BE2C (cell line): ENCODE measurements at places on chromosomes 2 and 18.

DNA sequence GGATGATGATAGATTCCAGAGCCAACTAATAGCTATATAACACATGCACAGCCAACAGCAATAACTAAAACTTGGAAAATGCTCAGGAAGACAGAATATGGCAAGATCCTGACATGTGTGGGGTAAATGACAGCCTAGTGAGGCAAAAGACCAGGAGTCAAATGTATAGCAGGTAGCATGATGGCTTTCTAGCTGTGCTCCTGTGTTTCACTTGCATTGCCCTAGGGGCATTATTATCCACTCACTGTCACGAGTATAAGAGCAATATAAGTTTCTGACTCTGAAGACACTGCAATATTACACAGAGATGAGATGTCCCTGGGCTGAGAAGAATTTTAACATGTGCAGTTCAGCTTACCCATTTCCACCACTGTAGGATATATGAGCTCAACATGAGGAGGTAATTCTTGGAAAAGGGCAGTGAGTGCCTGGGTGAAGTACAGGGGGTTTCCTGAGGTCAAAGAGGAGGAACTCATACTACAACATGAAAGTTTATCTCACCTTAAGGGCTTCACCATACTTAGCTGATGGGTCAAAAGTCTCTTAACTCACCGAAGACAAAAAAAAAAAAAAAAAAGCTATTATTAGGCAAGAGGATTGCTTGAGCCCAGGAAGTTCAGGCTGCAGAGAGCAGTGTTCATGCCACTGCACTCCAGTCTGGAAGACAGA, 1385.6 kb upstream of the SLC39A10 start:
- no peak for DNase-seq

DNA sequence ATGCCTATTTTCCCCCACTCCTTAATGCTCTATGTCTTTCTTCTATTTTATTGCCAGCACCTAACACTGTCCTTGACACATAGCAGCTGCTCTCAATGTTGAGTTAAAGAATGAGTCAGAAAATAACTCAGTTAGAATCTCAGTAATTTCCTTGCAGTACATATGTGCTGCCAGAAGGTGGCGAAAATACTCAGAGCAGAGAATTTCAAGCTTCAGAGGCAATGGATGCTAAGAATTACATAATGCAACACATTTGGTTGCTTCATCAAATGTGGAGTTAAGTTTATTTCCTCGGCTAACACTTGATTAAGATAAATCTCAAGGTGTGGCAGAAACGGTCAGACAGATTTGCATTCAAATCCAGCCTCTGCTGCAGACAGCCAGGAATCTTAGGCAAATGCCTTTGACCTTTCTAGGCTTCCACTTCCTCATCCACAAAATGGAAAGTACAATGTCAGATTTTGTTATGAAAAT, 105.6 kb downstream of the VSNL1 start:
- DNase-seq = peak; percentile 46

DNA sequence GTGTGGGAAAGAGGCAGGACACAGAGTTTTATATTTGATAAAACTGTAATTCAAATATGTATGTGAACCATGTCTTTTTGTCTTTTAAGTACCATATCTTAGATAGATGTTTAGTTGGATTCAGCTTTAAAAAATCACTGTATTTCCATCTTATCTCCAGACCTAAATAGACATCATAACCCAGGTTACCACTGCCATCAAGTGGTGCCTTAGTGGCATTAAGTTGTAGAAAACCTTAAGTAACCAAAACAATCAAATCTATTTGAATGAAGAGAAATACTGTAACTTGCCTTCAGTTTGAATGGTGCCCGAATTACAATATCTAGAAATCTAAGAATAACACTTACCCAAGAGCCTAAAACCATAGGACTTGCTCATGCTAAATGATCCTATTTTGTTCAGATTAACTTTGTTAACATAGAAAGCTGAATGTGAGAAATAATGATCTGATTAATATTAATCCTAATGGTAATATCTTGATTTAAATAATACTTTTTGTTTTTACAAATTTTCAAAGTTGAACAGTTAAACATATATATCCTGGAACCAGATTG, 92.5 kb upstream of the MAP2 start:
- peak; percentile 14 for DNase-seq

DNA sequence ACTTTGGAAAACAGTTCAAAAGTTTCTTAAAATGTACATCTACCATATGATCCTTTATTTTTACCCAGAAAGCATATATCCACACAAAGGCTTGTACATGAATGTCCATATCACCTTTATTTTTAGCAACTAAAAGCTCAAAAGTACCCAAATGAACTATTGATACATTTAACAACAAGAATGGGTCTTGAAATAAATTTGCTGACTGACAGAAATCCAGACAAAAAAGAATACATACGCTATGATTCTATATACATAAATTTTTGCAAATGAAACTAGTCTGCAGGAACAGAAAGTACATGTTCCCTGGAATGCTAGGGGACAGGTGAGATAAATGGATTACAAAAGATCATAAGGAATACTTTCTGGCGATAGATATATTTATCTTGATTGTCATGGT, 96.3 kb upstream of the KYNU start:
- DNase-seq = no peak

GRCh38 chr2:191650896-191651773, 26.8 kb upstream of the NABP1 start:
- DNase-seq = no peak

GRCh38 chr2:57622009-57622408, 424.6 kb upstream of the VRK2 start:
- no peak for DNase-seq

DNA sequence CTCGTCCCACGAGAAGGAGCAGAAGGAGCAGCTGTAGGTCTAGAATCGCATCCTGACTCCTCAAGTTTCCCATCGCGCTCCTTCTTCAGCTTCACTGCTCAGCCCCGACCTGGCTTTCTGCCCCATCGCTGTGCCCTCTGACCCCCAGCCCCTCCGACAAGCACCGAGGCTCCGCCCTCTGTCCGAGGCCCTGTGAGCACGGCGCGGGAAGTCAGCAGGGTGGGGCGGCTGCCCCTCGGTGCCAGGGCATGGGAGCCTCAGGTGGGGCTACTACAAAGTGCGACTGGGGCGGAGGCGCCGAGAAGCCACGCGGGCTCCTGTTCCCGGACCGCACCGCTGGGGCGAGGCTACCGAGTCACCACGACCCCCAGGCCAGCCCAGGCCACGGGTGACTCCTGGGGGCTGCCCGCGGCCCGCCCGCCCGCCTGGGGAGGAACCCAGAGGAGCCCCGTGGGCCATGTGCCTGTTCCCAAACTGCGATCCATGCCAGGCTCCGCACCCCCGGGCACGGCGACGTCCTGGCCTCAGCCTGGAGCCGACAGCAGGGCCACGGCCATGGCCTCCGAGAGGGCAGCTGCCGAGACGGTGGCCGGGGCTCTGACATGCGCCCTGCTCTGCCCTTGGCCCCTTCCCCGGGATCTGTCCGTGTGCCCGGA, 36.6 kb upstream of the ID2 start:
- no peak for DNase-seq

DNA sequence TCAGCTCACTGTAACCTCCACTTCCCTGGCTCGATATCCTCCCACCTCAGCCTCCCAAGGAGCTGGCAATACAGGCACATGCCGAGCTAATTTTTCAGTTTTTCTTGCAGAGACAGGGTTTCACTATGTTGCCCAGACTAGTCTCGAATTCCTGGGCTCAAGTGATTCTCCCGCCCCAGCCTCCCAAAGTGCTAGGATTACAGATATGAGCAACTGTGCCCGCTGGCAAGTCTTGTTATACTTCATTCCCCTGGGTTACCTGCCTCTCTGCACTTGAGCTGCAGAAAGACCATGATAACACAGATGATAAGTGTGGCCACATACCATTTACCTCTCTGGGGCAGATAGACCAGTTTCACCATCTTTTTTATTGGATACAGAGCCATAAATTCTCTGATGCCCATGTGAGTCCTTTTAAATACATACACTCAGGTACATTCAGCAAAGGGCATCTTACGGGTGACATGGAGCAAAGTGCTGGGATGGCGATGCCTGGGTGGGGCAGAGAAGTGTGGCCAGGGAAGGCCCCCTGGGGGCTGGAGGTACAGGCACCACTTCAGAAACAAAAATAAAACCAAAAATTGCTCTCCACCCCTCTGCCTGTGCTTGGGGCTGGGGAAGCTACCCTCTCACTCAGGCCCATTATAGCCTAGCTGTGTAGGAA, 20.4 kb downstream of the CCT7 start:
- DNase-seq = no peak

DNA sequence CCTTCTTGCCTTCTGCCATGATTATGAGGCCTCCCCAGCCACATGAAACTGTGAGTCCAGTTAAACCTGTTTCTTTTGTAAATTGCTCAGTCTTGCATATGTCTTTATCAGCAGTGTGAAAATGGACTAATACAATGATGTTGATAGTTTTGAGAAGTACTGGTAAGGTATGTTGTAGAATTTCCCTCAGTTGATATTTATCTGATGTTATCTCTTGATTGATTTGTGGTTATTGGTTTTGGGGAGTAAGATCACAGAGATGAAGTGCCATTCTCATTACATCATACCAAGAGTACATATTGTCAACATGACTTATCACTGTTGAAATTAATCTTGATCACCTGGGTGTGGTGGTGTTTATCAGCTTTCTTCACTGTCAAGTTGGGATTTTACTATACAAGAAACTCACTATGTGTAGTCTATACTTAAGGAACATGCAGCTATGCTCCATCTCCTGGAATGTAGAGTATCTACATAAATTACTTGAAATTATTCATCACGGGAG, 5.1 kb upstream of the SPAG16 start:
- no peak for DNase-seq

DNA sequence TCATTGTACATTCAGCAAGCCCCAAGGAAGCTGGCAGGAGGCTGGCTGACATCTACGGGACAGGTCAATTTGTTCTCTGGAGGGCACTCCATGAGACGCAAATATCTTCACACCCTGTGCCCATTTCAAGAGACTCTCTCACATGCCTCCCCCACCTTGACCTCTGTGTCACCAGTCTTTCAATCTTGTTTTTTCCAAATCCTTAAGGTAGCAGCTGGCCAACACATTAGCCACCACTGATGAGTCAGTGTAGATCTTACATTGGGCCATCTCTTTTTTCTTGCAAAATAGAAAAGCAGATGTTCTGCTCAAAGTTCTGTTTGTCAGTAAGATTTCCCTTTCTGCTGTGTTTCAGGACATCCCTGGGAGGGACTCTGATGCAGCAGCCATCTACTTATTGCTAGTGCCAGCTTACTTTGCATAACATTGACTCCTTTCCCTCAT, 1.7 kb upstream of the DPP4 start:
- DNase-seq = no peak

- no peak for DNase-seq
These were observed 37.5 kb downstream of the DDX18 start for GRCh38 chr2:117851969-117852368.

DNA sequence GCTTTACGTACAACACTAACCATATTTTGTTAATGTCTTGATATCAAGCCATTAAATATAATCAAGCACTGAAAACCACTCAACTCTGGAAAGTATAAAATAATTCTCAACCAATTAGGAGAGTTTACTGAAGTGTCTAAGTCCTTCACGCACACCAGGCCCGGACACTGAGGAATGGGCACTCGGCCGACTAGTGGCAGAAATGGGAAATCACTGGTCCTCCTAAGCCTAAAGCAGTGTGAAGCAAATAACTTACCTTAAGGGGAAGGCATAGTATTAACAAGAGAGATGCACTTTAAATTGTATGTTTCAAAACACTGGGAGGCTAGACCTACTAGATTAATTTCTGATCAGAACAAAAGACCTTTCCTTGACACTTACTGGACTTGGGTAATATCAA, 45.7 kb downstream of the FAM210A start:
- DNase-seq = peak; percentile 14

- DNase-seq = no peak
These were observed 18.0 kb upstream of the TTN start for GRCh38 chr2:178825183-178825582.

GRCh38 chr2:144341538-144341937, 178.4 kb downstream of the ZEB2 start:
- no peak for DNase-seq

DNA sequence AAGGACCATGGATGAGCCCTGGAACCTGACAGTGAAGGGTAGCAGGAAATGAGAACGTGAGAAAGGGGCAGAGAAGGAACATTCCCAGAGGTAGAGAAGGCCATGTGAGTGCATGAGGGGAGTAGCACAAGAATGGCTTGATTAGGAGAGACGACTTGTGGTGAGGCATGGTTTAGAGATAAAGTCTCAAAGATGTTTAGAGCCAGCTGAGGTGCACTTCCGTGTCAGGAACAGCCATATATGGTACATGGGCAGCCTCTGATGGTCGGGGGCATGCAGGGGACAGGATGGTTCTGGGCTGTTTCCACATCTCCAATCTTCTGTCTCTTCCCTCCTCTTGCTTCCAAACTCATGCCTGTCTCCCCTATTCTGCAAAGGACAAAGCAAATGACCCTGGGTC, 28.8 kb upstream of the EFEMP1 start:
- DNase-seq = no peak

- peak; percentile 26 for DNase-seq
These were observed 31.9 kb upstream of the NRP2 start for GRCh38 chr2:205650450-205650849.
